Mesenteric fat pad (tissue), 1 donor: ENCODE measurements at places on chromosomes 16 and 17.

- DNase-seq, result no peak
Observed at GRCh38 chr16:62034231-62035114, 1.8 kb downstream of the CDH8 start.

DNA sequence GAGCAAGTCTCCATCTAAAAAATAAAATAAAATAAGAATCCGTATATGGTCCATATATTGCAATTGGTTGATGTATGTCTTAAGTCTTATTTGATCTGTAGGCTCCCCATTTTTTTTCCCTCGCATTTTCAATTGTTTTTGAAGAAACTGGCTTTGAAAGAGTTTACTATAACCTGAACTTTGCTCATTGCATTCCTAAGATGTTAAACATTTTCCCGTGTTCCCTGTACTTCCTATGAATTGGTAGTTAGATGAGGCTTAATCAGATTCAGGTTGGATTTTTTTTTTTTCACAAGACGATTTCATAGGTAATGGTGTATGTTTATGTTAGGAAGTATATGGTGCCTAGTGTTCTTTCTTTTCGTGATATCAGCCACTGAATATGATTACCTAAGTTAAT, 3.3 kb downstream of the LRRC36 start:
- no peak for DNase-seq

DNA sequence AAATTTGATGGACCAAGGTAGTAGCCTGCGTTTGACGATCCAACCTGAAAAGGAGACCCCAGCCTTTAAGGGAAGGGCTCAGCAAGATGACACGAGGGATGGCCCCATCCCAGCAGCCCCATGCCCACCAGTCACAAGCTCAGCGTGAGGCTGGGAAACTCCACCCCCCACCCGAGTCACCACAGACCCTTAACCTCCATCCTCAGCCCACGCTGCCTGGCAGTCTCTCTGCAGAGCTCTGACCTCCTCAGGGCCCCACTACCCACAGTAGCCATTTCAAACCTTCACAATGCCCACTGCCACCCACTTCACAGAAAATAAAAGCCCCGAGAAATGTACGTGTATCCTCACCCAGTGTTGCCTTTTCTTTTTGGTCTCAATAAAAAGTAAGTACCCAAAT, 18.7 kb downstream of the USP36 start:
- no peak for DNase-seq

GRCh38 chr16:29148867-29149272, 164.0 kb downstream of the LAT start:
- no peak for DNase-seq

DNA sequence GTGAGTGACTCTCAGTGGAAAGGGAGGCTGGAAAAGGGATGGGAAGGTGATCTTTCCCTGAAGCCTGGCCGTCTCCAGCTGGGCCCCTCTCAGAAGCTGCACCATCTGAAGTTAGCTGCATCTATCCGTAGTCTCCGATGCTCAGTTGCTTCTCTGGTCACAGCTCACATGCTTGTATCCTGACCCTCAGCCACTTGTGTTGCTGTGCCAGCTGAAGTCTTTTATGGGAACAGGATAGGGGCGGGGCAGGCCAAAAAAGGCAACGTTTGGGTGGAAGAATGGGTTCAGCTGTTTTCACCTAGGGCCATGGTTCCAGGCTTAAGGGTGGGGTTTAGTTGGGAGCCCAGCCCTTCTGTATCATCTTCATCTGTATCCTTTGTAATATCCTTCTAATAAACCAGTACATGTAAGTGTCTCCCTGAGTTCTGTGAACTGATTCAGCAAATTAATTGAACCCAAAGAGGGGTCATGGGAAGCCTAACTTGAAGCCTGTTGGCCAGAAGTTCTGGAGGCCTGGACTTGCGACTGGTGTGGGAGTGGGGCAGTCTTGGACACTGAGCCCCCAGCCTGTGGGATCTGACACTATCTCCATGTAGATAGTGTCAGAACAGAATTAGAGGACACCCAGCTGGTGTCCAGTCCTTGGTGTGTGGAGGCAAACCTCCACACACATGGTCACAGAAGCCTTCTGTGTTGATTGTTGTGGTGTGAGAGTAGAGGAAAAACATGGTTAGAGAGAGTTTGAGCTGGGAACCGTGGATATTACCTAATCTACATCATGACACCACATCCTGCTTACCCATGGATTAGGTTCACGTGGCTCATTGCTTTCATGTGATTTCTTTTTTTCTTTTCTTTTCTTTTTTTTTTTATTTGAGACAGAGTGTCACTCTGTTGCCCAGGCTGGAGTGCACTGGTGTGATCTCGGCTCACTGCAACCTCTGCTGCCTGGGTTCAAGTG, 49.3 kb upstream of the FBXO47 start:
- DNase-seq, result no peak

DNA sequence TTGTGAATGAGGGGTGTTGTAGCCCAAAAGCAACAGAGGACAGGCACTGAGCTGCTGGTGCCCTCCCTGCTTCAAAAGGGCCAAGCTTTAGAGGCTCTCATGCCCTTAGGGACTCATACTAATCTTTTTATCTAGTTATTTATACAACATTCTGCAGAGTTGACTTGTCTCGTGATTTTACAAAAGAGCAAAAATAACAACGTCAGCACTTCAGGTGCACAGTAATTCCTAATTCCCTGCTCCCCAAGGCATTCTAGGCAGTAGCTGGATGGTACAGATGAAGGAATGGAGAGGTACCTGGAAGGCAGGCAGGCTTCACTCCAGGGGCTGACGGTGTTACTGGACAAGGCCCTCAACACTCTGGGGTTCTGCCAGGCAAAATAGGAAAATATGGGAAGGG, 406.7 kb upstream of the CCL2 start:
- DNase-seq, result no peak

DNA sequence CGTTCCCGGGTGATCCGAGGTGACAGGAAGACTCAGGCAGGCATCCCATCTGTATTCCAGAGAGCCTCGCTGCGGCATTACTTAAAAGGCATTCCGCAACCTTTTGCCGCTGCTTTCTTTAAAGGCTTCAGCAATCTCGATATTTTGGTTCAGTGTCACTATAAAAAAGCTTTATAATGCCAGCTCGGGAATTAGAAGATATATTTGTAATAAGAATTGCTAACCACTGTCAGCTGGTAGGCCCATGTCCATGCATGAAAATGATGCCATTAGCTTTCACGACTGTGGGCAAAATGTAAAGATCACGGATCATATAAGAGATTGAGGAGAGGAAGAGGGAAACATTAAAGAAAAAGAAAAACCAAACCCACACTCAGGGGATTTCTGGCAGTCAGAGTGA, 578.6 kb upstream of the CDH5 start:
- DNase-seq, result no peak

DNA sequence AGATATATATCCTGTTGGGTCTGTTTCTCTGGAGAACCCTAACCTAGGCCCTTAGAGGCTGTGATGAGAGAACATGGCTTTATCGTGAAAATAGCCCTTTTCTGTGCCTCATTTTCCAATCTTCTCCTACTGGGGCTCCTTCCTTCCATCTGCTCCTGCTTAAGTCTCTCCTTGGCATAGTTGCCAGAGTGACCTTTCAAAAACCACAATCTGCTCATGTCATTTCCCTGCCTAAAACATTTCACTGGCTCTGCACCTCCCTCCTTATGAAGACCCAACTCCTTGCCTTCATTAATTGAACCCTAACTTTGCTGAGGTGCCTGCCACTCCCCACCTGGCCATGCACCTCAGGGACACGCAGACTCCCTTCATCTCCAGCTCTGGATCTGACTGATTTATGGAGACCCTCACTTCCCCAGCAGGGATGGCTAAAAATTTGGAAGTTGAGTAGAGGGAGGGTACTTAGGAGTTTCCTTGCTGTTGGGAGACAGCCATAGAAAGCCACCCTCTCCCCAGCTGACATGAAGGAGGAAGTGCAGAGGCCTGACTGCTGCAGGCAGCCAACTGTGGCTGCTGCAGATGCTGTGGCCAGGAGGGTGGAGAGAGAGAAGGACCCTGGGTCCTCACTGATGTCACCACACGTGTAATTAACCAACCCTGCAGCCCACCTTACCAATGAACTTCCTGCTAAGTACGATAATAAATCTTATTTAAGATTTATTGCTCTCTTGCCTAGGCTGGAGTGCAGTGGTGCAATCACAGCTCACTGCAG, 6.3 kb upstream of the GGA2 start:
- no peak for DNase-seq

- no peak for DNase-seq
Observed at GRCh38 chr16:88669980-88670379, 7.1 kb upstream of the MVD start.

- DNase-seq, result no peak
Observed at GRCh38 chr17:45171338-45172231, 9.9 kb downstream of the HEXIM2 start.

- DNase-seq, result no peak
Observed at GRCh38 chr17:63751806-63752205, 10.2 kb upstream of the STRADA start.

DNA sequence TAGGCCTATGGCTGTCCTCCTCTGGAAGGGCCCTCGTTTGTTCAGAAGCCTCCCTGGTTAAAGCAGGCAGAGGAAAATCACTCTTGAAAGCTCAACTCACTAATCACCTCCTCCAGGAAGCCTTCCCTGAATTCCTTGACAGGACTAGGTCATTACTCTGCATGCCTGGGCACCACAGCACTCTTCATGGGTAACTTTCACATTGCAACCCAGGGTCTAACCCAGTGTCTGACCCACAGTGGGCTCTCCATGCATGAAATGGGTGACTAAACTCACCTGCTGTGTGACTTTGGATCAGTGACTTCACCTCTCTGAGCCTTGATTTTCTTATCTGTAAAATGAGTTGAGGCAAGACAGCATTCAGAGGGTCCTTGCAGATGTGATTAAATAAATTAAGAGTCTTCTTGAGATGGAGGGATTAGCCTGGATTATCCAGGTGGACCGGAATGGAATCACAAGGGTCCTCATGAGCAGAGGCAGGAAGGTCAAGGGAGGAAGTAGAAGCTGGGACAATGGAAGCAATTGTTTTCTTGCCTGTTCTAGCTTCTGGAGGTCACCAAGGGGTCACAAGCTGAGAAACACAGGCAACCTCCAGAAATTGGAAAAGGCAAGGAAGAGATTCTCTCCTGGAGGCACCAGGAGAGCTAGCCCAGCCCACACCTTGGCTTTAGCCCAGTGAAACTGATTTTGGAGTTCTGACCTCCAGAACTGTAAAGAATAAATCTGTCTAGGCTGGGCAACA, 3.8 kb upstream of the RAI1 start:
- no peak for DNase-seq

DNA sequence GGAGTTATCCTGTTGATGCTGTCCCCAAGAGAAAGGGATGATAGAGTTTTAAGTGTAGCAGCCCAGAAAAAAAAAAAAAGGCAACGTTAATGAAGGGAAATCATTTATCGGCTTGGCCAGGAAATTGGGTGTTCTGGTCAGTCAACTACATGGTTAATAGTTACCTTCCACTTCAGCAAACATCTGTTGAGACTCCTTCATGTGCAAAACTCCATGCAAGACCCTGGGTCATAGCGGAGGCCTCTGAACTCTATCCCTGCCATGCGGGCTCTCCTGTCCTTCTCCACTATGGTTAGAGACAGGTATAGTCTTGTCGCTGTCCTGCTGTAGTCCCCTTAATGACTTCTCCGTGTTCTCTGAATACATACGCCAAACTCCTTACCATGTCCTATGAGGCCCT, 3.5 kb upstream of the LYRM9 start:
- DNase-seq, result no peak

GRCh38 chr17:2901582-2901981, 105.3 kb downstream of the RAP1GAP2 start:
- DNase-seq, result no peak

DNA sequence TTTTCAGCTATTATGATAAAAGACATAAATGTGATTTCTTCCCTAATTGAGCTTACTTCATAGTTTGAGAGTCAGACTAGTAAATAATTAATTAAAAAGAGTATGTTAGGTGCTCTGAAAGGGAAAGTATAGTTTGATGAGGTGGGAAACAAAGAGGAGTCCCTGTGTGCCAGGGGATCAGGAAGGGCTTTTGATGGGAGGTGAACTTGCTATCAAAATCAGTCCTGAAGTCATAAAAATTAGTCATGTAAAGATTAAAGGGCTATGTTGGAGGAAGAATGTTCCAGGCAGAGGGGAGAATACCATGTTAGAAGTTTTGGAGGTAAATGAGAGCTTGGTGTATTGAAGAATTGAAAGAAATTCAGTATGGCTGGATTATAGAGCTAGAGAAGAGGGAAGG, 31.0 kb downstream of the NFAT5 start:
- DNase-seq, result no peak

DNA sequence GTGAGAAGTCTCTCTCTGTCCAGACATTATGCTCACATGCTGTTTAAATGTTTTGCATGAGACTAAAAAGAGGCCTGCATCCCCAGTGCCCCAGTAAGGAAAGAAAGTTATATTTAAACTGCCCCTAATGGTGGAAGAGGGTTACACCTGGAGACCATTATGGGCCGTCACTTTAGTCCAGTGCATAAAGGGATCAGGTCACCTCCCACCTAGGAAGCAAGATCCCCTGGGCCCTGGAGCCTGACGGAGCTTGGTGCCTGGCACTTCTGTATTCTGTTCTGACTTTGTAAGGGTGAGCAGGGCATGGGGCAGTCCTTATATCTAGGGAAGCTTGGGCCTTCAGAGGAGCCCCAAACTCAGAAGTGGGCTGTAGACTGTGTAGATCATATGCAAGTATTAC, 67.9 kb downstream of the CPPED1 start:
- no peak for DNase-seq

- no peak for DNase-seq
Observed at GRCh38 chr16:89121691-89122321, 28.2 kb downstream of the ACSF3 start.

DNA sequence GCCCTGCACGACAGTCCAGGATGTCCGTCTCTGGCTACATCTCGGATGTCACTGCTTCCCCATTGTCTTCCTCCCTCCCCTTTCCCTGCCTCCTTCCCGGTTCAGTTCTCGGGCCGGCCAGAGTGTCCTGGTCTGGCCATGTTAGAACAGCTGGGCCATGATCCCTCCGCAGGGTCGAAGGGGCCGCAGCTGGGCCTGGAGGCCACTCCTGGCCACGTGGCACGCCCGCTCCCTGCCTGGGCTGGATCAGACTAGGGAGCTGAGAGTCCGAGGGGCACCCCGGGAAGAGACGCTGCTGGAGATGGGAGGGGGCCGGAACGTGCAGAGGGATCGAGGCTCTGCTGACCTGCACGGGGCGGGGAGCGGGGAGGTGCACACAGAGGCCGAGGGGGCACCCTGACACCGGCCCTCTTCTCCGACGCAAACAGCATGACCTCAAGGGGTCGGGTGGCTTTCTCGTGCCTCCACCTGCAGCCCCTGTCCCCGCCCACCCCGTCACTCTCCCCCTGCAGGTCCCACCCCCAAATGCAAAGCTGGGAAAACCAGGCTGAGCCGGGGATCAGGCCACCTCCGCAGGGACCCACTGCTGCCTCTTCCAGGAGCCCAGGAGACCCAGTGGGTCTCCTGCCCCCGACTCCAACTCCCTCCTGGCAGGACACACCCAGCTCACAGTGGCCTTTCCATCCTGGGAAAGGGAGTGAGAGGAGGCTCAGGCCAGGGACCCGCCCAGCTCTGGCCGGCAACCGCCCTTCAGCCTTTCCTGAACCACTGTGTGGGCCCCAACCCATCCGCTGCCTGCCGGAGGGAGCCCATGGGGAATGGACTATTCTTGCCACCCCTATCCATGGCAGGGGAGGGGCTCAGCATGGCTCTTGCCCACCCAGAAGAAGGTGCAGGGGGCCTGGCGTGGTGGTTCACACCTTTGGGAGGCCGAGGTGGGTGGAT, 38.5 kb downstream of the CTU2 start:
- DNase-seq, result no peak

GRCh38 chr16:24535827-24536226, 3.5 kb upstream of the RBBP6 start:
- no peak for DNase-seq

GRCh38 chr17:79027274-79027924, 3.4 kb downstream of the C1QTNF1 start:
- peak; percentile 79 for DNase-seq

- no peak for DNase-seq
Observed at GRCh38 chr16:85945424-85945751, 46.4 kb downstream of the IRF8 start.
